ENCODE measurements at places on chromosomes 4 and X. TPM values are rescaled to one million over a fixed set of nuclear protein-coding genes. Genes with fewer than 3 reads are reported as not detected.

GRCh38 chrX:48826135-48826875 is at the start of gene ERAS:
ERAS (plus strand) TSS chrX:48826513; CDS start chrX:48829124, 2,611 bp downstream.
- peak; percentile 76 for DNase-seq

DNA sequence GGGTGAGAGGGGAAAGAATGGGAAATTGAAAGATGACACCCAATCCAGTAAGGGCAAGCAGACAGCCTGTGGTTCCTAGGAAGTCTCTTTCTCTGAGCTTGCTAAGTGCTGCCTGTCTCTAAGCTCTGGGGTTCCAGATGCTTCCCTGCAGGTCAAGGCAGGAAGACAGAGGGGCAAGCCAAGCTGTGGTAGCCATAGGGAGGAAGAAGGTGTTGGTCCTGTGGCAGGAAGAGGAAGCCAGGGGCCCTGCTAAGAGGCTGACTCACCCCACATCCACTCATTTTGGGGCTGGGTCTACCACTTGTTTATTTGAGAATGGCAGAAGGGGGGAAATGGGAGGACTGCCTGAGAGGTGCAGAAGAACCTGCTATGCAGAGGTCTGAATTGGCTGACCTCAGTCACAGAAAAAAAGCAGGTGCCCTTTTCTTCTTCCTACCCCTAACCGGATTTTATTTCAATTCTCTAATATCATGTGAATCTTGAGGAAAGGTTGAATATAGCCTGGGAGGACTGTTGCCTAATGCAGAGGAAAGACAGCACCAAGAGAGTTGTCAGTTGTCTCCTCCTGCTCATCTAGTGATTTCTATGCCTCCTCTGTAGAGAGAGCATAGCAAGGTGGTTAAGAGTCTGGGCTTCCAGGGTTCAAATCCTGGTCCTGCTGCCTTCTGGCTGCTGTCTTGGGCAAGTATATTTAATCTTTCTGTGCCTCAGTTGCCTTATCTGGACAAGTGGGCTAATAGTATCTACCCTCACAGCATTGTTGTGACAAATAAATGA is 27.4 kb downstream of the HOPX start:
- no peak for DNase-seq

RAB40A gene
- polyA plus RNA-seq = 0.17 TPM

DNA sequence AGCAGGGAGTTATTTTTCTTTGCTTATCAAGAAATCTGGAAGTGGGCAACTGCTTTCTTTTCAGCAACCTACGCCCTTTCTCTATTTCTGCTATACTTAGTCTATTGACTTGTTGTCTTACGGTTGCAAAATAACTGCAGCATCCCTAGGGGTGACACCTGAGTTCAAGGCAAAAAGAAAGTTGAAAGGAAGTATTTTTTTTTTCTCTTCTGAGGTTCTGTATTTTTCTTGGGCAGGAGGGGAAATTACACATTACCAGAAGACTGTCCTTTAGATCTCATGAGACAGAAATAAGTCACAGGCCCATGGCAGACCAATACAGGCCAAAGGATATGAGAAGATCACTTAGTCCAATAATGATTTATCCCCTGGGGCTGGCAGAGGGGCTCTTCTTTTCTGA is 204.7 kb upstream of the CASK start:
- DNase-seq = no peak

DNA sequence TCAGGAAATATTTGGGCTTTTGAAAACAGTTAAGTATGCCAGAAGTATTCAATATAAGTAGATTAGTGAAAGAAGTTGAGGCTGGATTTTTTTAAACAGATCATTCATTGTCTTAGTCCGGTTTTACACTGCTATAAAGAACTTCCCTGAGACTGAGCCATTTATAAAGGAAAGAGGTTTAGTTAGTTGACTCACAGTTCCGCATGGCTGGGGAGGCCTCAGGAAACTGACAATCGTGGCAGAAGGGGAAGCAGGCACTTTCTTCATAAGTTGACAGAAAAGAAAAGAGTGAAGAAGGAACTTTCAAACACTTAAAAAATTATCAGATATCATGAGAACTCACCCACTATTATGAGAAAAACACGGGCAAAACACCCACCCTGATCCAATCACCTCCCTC is 31.1 kb upstream of the CYLC1 start:
- no peak for DNase-seq

DNA sequence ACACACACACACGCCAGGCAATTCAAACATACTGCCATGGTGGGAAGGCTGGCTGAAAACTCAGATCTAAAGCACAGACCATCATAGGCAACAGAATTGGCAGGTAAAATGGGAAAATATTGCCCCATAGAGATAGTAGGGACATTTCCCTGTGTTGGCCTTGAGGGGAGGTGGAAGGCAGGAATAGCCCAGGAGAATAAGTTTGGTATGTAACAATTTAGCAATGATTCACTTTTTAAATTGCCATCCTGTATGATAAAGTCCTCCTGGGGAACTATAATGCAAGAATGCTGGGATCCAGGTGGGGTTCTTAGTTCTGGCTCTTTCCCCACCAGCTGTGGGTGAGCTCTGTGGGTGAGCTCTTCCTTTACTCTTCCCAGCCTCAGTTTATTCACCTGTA is 51.0 kb downstream of the ATXN3L start:
- no peak for DNase-seq

PABPC5 gene
- 0.41 TPM for polyA plus RNA-seq

RGN gene
- 2.8 TPM for polyA plus RNA-seq

- no peak for DNase-seq
These were observed 198.2 kb upstream of the LDB2 start for GRCh38 chr4:17096692-17097091.

CYTL1 gene
- 0.22 TPM for polyA plus RNA-seq

TIMM8A gene
- polyA plus RNA-seq = 8.9 TPM

MTTP gene
- polyA plus RNA-seq = 0.10 TPM

GRCh38 chr4:42391981-42392380 is 5.3 kb upstream of the SHISA3 start:
- no peak for DNase-seq

- no peak for DNase-seq
These were observed 52.2 kb upstream of the TLR3 start for GRCh38 chr4:186016796-186017195.

MXRA5 gene
- 0.58 TPM for polyA plus RNA-seq

GRCh38 chr4:545612-546011 is 30.5 kb downstream of the TMEM271 start:
- DNase-seq = peak; percentile 18

CITED1 gene
- polyA plus RNA-seq = 0.37 TPM

GRCh38 chrX:15929194-15929593 is 74.6 kb upstream of the AP1S2 start:
- DNase-seq = no peak

RAB41 gene
- polyA plus RNA-seq = not detected

DNA sequence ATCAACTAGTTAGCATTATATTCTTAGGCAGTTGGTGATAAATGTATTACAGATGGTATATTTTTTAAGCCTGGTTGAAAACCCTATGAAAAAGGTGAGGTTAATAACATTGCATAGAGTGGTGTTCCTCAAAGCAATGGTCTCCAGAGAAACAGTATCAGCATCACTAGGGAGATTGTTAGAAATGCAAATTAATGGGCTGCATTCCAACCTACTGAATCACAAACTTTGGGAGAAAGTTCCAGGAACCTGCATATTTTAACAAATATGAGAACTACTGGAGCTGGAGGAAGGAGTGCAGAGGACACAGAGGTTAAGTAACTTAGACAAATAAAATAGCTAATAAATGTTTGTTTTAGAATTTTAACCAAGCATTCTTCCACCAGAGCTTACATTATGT is 166.9 kb upstream of the PCDH10 start:
- DNase-seq = no peak

ANOS1 gene
- 0.38 TPM for polyA plus RNA-seq

GRCh38 chr4:7043284-7044136 is at the start of gene TADA2B:
TADA2B (plus strand) TSS chr4:7043372; CDS start chr4:7043580, 208 bp downstream.
- peak; percentile 94 for DNase-seq

DNA sequence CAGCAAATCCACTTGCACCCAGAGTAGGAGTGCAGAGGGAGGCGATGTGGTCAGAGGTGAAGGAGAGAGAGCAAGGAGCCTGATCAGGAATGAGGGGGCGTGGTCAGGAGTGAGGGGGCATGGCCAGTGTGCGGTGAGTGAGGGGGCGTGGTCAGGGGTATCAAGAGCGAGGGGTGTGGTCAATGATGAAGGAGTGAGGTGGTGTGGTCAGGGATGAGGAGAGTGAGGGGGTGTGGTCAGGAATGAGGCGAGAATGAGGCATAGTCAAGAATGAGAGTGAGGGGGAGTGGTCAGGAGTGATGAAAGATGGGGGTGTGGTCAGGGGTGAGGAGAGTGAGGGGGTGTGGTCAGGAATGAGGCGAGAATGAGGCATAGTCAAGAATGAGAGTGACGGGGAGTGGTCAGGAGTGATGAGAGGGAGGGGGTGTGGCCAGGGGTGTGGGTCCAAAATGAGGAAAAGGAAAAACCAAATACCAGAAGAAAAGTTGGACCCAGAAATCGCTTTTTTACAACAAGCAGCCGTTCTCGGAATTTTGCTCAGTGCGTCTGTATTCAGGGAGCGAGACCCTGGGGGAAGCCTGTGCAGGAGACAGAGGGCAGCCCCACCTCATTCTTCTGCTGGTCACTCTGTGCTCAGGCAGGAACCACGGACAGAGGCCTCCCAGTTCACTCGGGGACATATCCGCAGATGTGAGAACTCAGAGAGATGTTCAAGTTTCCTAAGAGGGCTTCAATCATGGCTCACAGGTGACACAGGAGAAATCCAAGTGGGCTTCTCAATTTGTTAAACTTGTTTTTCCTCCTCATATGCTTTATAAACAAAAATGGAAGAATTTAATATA is 47.5 kb downstream of the MAGEA1 start:
- DNase-seq = no peak

All from spleen (tissue), 13 donors.